ENCODE measurements at places on chromosomes 1 and 21.

DNA sequence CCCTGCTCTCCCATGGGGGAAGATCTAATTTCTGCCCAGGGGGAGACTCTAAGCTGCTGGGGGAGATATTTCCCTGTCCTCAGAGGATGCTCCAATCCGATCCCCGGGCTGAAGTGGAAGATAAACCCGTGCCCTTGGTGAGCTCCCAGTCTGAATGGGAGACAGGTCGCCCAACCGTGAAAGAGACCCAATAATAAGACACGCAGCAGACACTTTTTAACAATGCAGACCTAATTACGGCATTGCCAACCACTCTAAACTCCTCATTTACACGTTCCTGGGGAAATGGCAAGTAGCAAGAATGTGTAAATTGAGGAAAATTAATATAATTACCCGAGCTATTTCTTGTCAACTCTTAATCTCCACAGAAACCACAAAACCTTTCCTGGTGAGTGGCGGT lies 48.7 kb upstream of the ACTL8 start:
- DNase-seq: no peak

DNA sequence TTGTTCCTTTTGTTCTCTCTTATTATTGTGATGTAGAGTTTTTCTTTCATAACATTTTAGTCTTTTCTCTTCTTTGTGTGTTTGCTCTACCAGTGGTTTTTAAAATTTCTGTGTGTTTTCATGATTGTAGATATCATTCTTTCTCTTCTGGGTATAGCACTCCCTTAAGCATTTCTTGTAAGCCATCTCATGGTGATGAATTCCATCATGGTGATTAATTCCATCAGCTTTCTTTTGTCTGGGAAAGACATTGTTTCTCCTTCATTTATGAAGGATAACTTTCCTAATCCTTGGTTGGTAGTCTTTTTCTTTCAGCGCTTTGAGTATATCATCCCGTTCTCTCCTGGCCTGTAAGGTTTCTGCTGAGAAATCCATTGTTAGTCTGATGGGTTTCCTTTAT lies 22.7 kb downstream of the CD55 start:
- no peak for DNase-seq

DNA sequence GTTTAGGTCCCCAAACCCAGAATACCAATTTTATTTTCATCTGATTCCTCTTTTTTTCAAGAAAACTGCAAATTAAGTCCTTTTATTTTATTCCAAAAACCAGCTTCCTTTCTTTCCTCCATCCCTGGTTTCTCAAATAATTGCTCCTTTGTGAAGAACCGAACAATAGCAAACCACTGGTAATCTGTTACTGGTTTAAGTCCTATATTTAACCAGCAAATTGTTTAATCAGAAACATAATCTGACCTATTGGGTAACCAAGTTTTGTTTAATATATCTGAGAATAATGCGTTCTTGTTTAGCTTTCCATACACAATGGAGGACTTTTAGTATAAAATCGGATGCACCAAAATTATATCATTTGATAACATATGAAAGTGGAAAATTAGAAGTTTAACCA lies 13.2 kb upstream of the DDR2 start:
- DNase-seq: no peak

GRCh38 chr1:12594966-12595756 lies 22.8 kb downstream of the DHRS3 start:
- DNase-seq: peak; percentile 55

- no peak for DNase-seq
These were observed 176.3 kb downstream of the PTPRU start for GRCh38 chr1:29412591-29412990.
